ENCODE measurements at places on chromosomes 3 and 15.

- DNase-seq = no peak
These were observed 60.7 kb downstream of the ST3GAL6 start for GRCh38 chr3:98823791-98824190.

- no peak for DNase-seq
These were observed 335.9 kb downstream of the LPP start for GRCh38 chr3:188489639-188490405.

GRCh38 chr15:53918180-53919079 is 59.8 kb upstream of the UNC13C start:
- DNase-seq = no peak

DNA sequence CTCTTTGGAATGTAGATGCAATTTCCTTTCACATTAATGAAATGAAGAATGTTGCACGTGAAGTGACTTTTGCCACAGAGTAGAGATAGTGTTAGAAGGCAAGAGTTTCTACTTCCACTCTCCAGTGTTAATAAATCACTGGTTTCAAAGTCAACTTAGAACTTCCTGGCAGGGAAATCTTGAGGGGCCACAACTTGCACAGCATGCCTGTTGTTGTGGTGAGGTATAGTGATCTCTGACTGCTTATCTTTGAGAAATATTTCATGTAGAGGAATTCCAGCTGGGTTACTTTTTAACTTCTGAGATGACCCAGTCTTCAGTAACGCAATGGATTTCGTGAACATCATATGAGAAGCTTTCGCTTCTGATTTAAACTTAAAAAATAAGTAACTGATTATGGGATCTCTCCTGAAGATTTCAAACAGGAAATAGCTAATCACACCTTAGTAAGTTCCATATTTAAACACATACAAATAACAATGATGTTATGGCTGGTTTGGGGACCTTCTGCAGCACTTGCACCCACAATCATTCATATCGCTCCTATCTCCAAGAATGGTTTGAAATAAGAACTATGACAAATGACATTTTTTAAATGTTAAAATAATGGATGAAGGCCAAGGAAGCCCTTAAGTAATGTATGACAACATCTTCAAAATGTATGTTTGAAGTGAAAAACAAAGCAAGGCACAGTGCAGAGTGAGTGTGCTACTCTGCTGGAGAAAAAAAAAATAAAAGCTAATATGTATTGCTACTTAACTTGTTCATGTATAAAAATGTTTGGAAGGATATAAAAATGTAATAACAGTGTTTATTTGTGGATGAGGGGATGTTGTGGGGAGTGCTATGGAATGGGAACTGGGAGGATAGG is 726.5 kb upstream of the NECTIN3 start:
- DNase-seq = no peak

DNA sequence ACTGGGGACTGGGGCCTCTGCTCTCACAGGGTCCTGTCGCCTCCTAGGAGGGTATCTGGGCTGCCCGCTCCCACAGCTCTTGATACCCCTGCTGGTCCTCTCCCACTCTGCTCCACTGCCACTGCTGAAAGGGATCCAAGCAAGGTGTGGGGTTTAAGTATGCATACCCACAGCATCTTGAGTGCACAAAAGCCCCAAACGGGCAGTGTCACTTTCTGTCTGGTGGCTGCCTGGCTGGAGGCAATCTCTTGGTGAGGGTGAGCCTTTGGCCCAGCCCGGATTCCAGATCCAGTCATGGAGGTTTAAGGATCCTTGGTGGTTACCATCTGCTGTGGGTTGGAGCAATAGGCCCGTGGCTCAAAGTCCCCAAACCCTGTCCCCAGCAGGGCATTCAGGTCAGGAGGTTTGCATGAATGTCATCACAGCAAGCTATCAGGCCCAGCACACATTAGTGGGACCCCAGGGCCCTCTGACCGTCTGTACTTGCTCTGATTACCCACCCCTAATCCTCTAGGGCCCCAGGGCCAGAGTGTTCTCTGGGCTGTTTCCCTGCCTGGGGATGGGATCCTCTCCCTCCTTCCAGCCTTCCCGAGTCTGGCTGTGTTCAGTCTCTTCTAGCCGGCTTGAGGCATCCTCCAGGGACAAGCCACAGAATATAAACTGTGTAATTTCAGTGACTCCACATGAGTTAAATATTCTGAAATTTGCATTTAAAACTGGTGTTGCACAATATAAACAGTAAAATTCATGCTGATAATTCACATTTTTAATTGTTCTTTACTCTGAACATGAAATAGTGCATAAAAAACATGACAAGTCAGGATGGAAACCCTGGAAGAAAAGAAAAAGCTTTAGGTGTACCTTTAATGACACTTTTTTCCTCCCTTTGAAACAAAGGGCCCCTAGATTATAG is 4.9 kb upstream of the TJP1 start:
- no peak for DNase-seq

- no peak for DNase-seq
These were observed 17.2 kb downstream of the CCDC80 start for GRCh38 chr3:112623717-112624116.

DNA sequence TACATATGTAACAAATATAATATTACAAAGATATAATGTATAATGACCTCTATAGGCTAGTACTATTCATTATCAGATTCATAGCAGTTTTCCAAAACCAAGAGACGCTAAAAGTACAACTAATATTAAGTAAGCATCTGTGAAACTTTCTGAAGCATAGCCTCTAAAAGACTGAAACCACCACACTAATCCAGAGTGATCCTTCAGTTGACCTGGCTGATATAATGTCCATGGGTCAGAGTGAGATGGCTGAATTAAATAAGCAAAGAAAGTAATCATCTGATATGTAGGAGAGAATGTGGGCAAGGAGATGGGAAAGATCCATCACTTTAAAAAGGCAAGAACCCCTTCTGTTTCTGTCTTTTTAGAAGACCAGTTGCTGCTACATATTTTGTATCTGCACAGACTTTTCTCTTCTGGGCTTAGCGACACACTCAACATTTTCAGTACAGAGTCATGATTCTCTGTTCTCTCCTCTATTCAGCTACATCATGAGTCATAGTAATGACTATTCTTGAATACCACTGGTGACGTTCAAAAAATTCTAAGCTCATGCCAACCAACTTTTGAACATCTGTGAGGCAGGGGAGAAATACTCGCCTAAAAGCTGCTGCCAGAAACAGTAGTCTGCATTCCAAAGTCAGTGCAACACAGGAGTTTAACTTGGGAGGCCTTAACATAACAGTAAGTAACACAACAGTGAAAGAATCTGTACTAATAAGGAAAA is 149.6 kb downstream of the MAGI1 start:
- no peak for DNase-seq

All from NCI-H2171 treated with DMSO at 0.1 percent for 48 hours (cell line).